ENCODE measurements at places on chromosomes 12 and 14.

DNA sequence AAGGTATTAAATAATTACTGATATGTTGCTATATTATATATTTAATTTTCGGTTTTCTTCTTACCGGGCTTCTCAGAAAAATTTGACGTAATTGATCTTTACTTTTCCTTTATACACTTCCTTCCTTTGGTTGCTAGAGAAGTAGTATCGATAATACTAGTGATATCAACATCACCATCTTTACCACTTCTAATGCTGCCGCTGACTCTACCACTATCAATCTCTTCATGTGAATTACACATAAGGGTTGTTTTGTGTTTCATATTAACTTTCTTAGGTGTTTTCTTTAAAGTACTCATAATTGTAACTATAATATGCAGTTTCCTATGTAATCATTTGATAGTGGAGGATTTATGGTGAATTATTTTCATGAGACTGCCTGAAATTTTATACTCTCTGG lies 30.9 kb upstream of the KLRF1 start:
- no peak for DNase-seq

DNA sequence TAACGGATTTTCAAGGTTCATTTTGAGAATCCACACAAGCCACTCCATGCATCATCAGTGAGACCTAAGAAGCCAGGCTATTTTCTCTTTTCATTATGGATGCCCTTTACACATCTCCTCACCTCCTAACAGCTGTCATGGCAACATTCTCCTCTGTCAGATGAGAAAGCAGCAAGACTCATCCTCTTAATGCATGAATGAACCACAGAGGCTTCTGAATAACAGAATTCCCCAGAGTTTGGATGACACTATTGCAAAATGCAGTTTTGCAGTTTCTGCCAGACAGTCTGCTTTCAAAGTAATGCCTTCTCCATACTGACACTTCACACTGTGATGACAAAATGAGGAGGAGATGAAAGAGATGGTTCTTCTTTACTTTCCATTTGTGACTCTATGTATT lies 286.7 kb upstream of the GRIP1 start:
- no peak for DNase-seq

DNA sequence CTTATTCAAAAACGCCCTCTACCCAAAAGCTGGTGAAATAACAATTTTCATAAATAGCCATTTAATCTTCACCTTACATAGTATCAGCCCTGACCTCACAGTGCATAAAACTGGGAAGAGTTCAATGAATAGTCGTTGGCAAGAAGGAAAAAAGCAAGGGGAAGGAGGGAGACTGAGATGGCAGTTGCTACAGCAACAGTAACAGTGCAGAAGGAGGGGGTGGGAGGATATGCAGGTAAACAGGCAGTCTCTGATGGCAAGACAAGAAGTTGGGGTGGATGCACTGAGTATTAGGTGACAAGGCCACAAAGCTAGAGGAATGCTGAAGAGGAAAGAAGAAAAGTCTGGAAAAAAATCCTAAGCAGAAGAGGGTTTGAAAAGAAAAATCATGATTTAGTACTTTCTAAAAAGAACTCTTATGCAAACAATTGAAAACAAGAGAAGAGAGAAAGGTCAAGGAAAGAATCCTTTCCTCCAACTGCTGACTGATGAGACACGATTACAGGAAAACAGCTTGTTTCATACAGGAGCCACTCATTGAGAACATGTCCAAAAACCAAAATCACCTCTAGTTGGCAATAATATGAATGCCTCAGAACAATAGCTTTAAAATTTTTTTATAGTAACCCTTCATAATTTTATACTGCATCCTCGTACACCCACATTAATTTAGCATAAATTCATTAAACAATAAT lies 56.0 kb downstream of the DCAF5 start:
- no peak for DNase-seq

DNA sequence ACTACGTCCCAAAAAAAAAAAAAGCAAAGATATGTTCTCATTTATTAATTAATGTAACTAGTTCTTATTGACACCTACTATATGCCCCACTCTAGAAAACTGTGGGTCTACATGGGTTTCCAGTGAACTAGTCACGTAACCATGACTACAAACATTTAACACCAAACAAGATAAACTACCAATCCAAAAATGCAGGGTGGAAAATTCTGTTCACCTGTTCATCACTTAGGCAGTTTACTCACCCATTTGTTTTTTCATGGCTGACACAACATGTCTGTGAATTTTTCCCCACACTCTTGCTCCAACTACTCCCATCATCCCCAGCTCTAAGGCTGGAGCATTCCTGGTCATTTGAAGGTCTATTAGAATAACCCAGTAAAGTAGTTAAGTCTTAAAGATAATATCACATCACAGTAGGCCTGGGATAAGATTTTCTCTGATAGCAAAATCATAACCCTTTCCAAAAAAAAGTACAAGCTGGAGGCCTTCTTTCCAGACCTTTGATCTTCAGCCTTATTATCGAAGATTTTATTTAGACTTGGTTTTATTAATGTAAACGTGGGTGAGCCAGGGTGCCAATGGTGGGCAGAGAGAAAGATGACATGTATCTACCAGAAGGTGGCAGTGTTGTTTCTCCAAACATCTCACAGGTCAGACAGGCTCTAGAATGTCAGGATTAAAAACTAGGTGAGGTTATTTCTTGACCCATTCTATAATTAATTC lies 61.6 kb upstream of the DAAM1 start:
- peak; percentile 7 for DNase-seq

DNA sequence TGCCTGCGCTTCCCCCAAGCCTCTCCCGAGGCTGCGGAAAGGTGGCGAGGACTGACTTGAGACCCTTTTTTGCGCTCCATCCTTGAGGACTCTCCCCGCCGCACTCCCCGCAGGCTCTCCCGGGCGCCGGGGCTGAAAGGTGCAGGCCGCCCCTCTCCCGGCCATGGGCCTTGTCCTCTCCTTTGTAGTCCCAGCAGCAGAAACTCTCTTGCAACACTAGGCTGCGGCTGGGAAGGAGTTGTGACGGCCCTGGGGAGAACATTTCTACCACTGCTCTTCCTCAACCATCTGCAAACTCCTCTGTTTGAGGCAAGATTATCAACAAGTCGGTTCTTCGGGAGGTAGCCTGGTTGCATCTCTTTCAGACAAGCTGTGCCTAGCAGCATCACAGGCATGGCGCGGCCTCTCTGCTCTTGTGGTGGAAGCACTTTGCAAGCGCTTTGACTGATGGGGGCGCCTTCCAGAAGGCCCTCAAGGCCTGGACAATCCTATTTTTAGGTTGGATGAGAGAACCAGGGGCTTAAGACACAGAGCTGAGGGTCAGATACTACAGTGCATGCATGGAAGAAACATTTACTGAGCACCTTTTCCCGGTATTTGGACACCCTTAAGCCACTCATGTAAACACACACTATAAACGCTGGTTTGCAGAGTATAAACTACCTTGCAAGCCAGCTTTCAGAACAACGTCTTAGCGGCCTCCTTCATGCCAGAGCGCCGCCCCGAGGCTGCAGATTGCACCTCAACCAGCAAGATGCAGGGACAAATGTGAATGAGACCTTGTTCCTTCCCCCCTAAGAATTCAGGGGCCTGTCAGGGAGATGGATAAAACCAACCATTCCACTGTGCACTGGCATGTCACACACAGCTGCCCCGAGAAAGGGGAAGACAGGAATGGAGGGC lies 1.2 kb upstream of the PRIMA1 start:
- DNase-seq, result no peak

- DNase-seq, result no peak
These were observed 360.1 kb upstream of the TBX3 start for GRCh38 chr12:115044073-115044472.

- DNase-seq, result no peak
These were observed 1.1 kb downstream of the CLEC14A start for GRCh38 chr14:38254571-38255407.

- DNase-seq, result no peak
These were observed 92.0 kb downstream of the CMKLR1 start for GRCh38 chr12:108247130-108247529.

- no peak for DNase-seq
These were observed at the start of gene SLC24A4 for GRCh38 chr14:92323011-92323915. Gene SLC24A4, plus strand, starts transcription at chr14:92323165. Its CDS starts 666 bp downstream, at chr14:92323831.

DNA sequence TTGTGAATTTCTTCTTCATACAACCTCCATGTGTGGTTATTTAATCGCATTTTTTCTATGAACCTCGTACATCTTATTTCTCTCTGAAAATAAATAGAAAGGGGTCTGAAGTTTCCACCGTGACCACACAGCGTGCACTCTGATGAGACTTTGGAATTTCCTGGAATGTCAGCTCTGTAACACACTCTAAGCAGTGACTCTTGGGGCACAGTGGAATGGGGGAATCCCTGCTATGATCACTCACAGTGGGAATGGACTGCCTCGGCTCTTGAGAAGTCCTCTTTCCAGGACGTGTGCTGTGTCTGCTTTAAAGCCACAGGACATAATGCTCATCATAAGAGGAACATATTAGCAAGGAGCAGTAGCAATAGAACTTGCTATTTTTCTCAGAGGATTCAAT lies 416.2 kb downstream of the EGLN3 start:
- no peak for DNase-seq

DNA sequence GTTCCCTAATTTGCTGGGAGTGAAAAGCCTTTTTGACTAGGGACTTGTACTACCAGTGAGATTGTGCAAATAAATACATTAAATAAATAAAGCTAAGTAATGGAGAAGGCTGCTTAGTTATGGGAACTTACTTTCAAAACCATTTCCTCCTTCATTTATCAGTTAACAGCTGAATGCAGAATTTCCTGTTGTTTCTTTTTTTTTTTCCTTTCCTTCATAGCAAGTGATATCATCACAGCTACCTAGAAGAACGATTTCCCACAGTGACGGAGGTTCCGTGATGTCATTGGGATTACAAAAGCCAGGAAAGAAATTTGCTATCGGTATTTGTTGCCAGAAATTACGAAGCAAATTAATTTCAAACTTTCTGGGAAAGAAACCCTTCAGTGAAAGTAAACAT lies 42.1 kb upstream of the SOCS2 start:
- DNase-seq, result no peak

DNA sequence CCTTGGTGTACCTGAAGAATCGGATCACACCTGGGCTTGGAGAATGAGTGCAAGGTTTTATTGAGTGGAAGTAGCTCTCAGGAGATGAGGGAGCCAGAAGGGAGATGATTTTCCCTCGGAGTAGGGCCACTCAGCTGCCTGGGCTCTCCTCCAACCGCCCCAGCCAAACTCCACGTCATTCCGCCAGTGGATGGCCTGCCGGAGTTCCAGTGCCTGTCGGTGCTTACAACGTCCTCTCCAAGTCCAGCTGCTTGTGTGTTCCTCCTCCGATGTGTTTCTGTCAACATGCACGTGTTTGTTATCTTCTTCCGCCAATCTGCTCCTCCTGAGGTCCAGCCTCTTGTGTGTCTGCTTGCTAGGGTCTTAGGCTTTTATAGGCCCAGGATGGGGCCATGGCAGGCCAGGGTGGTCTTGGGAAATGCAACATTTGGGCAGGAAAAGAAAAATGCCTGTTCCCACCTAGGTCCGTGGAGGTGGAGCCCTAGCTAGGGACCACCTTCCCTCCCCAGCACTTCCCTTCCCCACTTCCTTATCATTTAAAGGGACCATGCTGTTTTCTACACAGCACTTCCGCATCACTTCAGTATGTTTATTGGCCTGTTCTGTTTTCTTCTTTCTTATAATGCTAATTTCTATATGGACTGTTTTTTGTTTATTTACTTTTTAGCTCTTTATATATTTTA lies 343.2 kb downstream of the PDZRN4 start:
- DNase-seq, result no peak

- DNase-seq, result no peak
These were observed 964 bp upstream of the SERPINA4 start for GRCh38 chr14:94560291-94560665.

DNA sequence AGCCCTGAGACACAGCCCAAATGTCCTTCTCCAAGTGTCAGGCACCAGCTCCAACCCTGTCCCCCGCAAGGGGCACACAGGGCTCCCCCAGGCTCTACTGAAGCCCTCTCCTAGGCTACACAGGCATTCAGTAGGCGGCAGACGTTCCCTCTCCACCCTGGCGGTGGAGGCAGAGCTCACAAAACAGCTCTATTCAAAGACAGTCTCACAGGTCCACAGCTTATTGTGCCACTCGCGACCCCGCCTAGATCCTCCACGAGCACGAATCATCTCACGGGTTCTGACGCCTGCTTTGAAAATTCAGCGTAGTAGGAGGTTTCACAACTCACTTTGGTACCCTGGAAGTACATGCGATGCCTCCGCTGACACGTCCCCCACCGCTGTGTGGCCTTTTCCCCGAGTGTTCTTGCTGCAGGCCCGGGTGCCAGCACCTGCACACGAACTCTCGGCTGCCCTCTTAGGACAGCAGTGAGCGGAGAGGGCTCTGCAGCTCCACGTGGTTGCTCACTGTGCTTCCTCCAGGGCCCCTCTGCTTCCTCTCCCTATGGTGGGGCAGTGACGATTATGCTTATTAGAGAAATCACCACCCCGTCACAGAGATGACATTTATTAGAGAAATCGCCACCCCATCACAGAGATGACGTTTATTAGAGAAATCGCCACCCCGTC lies 78.5 kb downstream of the ADGRD1 start:
- no peak for DNase-seq

DNA sequence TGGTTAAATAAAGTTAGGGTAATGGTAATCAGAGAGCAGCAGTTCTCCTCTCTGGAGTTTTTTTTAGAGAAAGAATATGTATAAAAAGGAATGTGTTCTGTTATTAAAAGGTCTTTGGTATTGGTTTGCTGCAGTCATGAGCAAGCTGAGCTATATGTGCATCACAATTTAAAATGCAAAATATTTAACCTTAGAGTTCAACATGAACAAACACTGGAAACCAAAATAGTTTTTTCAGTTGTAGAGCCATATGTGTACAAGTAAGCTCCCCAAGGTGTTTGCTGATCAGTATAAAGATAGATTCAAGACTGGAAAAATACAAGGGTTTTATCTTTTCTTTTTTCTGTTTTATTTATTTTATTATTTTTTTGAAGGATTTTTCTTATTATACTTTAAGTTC lies 245.0 kb downstream of the NUBPL start:
- no peak for DNase-seq

GRCh38 chr14:95143808-95144620 lies 13.3 kb downstream of the DICER1 start:
- DNase-seq, result no peak

DNA sequence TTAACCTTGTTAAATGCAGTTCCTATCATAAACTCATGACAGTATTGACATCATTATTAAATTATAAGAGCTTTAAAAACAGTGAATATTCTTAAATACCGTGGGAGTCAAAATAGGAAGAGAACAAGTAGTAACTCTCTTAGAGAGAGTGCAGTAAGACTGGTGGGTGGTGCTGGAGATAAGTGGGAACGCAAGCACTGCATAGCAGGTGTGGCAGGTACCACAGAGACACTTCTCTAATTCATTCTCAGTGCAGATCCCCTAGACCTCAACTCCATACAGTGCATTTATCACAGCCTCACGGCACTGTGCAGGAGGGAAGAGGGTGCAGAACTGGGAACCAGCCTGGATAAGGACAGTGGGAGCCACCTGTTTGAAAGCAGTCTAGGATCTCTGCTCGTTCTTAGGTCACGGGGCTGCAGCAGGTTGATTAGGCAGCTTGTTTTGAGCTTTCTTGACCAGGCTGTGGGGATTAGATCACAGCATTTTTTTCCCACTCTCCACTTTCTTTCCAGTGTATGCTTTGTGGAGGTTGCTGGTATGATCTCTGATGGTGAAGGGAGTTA lies 165.6 kb downstream of the PRKCH start:
- no peak for DNase-seq

- DNase-seq, result no peak
These were observed 212.0 kb downstream of the PTPRO start for GRCh38 chr12:15534322-15534721.
